ENCODE measurements at places on chromosomes 12 and 14. TPM values are rescaled to one million over a fixed set of nuclear protein-coding genes. Genes with fewer than 3 reads are reported as not detected.

GMPR2 gene
- 98.2 TPM for total RNA-seq

- no peak for DNase-seq
These were observed 12.4 kb upstream of the SLC6A12 start for GRCh38 chr12:226401-226800.

GRCh38 chr14:98906123-98906995 is 365.6 kb downstream of the BCL11B start:
- DNase-seq: peak; percentile 75

DNA sequence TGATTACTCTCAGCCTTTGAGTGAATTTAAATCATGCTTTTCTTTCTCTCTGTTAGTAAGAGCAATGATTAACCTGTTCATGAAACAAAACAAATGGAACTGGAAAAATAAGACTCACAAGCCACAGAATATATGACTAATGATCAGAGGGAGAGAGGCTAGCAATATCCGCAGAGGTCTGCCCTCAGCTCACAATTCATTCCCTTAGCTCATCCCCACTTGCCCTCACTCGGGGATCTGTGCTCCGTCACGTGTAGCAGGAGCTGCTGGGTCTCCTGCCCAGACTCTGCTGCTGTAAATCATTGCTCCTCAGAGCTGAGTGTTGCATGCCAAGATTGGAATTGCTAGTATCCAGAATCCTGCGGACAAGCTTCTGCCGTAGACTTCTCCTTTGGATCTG is 53.1 kb upstream of the GNG2 start:
- DNase-seq: no peak

Measured in H4 (cell line).